Left cardiac atrium (tissue), 4 donors: ENCODE measurements at places on chromosomes 12 and 14.

- no peak for DNase-seq
Observed at GRCh38 chr12:70948236-70948975, 27.9 kb upstream of the PTPRR start.

DNA sequence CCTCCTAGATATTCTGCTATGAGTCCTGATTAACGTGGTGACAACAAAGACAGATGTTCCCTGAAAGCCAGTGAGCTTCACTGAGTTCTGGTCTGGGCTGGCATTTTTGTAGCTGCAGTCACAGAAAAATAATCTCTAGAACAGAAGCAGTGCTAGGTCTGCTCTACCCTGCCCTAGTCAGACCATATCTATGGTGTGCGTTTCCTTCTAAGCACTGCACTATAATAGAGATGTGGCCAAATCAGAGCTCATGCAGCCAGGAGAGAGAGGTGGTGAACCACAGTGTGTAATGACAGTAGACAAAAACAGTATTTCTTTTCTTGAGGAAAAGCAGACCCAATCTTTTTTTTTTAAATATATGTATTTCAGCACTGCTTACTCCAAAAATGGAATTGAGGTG, 76.3 kb downstream of the CMAS start:
- DNase-seq = no peak

- DNase-seq = no peak
Observed at GRCh38 chr14:99554757-99555531, 49.1 kb downstream of the CCDC85C start.

DNA sequence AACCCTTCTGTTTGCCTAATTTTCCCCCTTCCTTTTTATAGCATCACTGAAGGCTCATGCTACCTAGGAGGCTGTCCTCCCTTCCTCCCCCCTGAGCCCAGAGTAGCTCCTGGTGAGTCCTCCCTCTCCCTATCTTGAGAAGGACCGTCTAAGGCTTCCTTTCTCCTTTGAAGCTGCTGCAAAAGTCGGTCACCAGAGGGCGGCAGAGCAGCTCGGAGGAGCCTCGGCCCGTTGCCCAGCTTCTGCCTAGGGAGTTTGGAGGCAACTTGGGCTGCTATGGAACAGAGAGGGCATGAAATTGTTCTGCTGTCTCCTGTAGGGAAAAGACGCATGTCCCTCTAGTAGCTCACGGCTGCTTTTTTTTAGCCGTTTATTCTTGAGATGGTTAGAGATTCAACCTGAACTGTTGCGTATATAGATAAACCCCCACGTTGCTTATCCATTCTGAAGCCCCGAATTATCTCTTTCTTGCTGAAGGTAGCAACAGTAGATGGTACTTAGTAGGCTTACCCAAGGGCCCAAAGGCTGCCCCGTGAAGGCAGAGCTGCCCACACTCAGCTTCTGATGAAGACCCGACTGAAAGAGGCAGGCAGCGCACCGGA, 5.7 kb downstream of the WNT5B start:
- DNase-seq = peak; percentile 88

DNA sequence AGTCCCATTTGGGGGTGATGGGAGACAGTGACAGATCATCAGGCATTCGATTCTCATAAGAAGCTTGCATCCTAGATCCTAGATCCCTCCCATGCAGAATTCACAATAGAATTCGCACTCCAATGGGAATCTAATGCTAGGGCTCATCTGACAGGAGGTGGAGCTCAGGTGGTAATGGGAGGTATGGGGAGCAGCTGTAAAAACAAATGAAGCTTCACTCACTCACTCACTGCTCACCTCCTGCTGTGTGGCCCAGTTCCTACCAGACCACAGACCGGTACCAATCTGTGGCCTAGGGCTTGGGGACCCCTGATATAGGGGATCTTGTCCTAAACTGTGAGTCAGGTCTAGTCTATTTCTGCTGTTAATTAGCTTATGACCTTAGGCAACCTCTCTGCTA, 40.1 kb upstream of the EPS8 start:
- DNase-seq = no peak

- DNase-seq = no peak
Observed at GRCh38 chr14:81589381-81590065, 55.9 kb upstream of the SEL1L start.

- peak; percentile 85 for DNase-seq
Observed at GRCh38 chr12:130870442-130871285, 1.2 kb upstream of the RAN start.

DNA sequence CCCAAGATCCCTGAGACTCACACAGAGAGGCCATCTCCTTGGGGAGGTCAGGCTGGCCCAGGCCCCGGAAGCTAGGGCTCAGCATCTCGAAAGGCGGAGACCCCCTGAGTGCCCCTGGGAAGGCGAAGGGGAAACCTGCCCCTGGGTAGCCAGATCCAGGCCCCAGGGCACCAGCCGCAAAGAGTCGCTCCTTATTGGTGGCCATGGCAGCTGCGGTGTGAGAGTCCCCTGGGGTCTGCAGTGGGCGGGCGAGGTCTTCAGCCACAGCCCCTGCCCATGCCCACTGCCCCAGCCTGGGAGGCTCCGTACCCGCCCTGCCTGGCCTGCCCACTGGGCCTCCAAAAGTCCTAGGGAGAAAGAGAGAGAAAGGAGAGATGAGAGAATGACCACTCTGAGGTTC, 4.7 kb downstream of the RARG start:
- DNase-seq = no peak

DNA sequence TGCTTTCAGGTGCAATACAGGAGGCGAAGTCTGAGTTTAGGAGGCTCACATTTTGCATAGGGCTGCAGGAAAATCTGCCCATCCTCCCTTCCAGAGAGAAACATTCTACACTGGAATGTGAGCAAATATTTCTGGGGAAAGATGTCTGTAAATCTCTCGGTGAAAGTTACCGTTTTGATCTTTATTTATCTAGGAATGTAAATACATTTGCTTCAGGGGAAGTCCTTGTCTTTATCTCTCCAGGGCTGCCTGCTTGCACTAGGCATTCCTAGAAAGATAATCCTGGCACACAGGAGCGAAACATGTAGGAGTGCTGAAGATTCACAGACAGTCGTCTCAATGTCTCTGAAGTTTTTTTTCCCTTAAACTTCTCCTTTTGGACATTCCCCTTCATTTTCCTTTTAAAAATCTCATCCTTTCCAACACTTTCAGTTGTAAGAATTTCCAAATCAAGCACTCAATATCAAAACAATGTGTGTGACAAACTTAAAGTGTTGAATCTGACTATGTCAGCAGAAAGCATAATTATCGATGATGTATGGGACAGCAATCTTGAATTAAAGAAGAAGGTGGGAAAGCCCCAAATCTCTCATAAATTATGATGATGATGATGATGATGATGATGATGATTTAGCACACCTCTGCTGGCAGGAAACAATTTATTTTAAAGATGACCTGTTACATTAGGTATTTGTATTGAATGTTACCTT, 113.4 kb upstream of the RESF1 start:
- no peak for DNase-seq

- no peak for DNase-seq
Observed at GRCh38 chr12:110316861-110317260, 35.8 kb downstream of the ATP2A2 start.

DNA sequence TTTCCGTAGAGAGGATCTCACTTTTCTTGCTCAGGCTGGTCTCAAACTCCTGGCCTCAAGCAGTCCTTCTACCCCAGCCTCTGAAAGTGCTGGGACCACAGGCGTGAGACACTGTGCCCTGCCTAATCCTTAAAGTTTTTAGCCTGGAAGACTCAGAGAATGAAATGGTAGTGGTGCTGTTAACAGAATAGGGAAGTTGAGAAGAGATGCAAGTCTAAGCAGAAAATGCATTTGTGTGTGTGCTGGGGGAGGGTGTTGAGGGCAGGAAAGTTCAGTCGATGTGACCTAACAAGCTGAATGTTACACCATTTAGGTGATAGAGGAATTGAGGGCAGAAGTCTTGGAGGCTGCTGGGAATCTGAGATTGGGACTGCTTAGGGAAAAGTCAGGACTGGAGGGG, 6.9 kb upstream of the TUBA1A start:
- DNase-seq = no peak

DNA sequence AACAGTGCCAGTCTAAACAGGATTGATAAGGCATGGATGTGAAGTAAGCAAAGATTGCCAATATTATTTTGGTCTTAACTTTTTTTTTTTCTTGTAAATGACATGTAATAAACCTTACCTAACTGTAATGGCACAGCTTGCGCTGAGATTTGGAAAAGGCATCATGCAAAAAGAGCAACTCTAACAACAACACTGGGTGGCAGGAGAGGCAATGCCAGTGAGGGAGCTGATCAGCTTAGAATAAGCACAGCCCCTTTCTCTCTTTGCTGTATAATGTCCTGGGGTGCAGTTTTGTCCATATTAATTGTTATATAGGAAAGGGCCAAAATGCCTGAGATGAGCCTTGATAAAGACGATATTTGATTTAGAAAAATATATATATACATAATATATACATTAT, 1589.7 kb upstream of the FLRT2 start:
- DNase-seq = no peak

DNA sequence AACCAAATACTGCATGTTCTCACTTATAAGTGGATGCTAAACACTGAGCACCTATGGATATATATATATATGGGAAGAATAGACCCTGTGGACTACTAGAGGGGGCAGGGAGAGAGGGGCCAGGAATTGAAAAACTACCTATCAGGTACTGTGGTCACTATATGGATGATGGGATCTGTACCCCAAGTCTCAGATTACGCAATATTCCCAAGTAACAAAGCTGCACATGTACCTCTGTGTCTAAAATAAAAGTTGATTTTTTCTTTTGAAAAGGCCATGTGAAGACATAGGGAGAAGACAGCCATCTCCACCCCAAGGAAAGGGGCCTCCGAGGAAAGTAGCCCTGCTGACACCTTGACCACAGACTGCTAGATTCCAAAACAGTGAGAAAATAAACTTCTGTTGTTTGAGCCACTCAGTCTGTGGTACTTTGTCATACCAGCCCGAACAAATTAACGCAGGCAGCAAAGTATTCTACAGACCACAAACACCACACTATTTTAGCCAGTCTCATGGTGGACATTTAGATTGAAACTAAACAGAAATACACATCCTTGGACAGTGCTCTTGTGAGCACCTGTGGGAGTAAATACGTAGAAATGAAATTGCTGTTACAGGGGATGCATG, 197.1 kb downstream of the EFCAB11 start:
- DNase-seq = no peak

- no peak for DNase-seq
Observed at GRCh38 chr14:85310491-85311272, 219.3 kb upstream of the FLRT2 start.

DNA sequence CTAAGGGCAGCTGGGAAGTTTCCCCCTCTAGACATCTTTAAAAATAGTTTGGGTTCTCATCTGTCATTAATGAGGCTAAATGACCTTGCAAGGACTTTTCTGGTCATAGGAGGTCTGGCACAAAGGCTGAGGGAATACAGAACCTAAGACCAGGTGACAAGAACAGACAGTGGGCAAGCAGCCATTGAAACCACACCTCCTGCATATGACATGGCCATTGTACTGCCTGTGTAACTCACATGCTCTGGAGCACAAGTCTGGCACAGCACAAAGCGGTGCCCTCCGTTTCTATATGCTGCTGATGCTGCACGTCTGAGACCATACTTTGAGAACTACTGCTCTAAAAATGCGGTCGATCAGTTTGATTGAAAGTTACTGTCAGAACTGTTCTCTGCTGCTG, 143.3 kb downstream of the APAF1 start:
- DNase-seq = no peak

GRCh38 chr14:100888789-100889315, 14.7 kb downstream of the RTL1 start:
- DNase-seq = no peak

DNA sequence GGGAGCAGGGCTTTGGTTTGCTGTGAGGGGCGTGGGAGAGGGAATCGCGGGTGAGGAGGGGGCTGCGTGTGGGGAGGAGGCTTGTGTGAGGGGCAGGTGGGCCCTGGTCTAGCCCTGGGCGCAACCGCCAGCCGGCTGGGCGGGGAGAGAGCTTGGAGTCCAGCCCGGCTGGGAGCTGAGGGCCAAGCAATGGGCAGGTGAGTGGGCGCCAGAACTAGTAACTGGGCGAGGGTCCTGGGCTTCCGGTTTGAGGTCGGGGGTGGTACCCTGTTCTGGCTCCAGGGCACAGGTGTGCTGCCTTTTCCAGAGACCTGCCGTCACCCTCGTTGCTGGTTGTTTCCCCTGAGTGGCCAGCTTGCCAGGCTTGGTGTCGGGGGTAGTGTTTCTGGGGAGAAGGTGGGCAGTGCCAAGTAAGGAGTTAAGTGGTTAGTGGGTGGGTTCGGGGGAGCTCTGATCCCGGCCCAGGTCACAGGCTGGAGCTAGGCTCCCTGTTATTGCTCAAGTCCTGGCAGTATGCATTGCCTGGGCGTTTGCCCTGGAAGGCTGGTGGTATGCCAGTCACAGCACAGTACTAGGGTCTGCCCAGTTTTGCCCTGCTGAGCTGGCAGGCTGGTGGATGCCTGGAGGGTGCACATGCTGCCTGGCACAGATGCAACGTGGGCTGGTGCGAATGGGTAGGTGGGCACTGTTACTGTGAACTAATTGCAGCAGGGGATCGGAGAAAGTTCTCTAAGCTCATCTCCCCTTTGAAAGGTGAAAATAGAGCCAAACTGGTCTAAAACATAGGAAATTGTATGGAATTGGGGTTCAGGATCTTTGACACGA, 683 bp downstream of the CIPC start:
- peak; percentile 70 for DNase-seq

- no peak for DNase-seq
Observed at GRCh38 chr12:67589078-67589477, 59.5 kb upstream of the DYRK2 start.

DNA sequence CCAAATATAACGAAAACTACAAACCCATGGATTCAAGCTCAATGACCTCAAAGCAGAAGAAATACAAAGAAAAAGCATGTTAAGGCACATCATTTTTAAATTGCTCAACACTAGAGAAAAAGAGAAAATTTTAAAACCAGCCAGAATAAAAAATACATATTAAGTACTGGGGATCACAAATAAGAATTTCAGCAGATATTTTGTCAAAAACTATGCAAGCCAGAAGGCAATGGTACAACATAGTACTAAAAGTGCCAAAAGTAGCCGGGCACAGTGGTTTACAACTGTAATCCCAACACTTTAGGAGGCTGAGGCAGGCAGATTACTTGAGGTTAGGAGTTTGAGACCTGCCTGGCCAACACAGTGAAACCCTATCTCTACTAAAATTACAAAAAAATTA, 10.2 kb downstream of the SGPP1 start:
- DNase-seq = no peak

DNA sequence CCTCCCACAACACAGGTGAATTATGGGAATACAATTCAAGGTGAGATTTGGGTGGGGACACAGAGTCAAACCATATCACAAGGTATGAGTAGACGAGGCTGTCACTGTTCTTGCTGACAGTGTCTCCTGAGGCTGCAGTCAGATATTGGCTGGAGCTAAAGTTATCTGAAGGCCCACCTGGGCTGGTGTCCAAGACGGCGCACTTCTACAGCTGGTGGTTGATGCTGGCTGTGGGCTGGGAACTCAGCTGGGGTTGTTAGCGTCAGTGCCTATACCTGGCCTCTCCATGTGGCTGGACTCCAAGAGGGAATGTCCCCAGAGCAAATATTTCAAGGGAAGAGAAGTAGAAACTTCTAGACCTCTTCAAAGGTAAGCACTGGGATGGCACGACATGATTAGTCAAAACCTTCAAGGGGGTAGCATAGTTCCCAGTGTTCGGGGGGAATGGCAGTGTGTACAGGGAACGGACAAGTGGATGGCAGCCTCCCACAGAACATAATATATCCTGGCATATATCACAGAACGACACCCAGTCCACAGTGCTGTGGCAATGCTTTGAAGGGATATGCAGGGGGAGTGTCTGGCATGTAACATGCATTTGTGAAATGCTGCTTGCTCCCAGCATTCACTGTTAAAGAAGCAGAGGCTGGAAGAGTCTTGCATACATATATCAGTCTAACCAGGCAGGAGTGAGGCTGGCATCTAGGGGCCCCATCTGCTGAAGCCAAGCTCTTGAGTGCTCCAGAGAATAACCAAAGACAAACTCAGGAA, 126.7 kb upstream of the RFLNA start:
- DNase-seq = no peak
